ENCODE measurements at places on chromosomes 11 and 22.

DNA sequence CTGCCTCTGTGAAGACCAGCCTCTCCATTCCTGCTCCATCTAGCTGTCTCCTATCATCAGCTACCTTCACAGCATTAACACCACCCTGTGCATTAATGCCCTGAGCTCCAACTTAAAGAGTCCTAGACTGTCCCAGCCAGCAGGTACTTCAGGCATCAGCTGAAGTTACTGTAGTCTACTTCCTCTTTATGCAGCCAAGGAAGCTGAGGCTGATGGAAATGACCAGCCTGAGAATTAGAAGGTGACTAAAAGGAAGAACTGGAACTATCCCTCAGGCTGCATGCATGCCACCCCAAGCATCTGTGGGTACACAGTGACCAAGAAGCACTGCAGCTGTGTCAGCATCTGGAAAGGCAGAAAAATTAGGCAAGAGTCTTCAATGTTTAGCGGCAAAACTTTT lies 28.2 kb downstream of the MS4A10 start:
- no peak for DNase-seq

DNA sequence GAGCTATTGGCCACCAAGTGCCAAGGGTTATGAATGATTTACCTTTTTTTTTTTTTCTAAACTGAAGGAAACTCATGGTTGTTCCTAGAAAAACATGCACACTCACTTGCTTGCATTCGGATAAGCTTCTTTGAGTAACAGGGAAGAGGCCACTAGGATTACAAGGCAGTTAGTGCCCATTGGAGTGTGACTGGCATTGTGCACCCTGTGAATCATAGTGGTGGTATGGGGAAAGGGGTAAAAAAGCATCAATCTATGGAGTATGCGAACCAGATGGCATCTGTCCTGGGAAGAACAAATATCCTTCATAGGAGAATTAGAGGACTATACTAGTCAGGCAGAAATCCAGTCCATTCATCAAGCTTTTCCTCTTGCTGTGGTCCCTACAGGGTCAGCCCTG lies 24.2 kb downstream of the CD44 start:
- DNase-seq = no peak

DNA sequence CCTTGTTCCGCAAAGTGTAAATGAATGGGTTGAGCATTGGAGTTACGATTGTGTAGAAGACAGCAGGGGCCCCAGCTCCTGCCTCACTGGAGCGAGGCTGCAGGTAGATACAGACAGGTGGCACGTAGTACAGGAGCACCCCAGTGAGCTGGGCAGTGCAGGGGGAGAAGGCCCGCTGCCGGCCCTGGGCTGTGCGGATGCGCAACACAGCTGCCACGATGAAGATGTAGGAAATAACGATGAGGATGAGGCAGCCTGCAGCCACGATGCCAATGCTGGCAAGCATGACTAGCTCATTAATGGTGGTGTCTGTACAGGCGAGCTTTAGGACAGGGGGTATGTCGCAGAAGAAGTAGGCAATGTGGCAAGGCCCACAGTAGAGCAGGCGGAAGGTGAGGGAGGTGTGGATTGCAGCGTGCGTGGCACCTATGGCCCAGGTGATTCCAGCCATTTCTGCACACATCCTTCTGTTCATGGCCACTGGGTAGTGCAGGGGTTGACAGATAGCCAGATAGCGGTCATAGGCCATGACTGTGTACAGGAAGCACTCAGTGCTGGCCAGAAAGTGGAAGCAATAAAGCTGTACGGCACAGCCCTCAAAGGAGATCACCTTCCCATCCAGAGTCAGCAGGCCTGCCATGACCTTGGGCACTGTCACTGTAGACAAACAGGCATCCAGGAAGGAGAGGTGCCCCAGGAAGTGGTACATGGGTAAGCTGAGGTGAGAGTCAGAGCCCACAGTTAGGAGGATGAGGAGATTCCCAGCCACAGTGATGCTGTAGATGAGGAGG lies 616 bp downstream of the OR10S1 start:
- DNase-seq = no peak

DNA sequence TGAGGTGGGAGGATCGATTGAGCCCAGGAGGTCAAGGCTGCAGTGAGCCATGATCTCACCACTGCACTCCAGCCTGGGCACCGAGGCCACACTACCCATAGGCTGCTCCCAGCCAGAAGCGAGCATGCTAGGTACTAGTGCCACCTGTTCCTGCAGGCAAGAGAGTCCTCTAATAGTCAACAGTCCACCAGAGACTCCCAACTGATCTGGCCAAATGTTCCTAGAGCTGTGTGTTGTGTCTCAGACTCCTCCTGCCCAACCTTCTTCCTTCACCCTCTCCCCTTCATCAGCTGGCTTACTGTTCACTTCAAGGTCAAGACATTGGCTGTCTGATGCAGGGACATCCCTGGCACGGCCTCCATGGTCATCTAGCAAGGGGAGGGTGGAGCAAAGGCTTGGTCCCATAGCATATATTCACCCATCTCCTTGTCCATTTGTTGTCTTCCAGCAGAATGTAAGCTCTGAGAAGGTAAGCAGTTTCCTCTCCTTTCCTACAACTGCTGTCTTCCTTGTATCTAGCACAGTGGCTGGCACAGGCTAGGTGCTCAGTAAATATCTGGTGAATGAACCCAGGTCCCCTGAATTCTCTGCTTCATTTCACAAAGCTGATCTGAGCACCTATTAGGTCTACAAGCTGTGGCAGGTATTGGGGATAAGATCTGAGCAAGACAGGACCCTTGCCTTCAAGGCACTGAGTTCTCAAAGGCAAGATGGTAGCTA lies 126.2 kb upstream of the SERPIND1 start:
- DNase-seq = no peak

DNA sequence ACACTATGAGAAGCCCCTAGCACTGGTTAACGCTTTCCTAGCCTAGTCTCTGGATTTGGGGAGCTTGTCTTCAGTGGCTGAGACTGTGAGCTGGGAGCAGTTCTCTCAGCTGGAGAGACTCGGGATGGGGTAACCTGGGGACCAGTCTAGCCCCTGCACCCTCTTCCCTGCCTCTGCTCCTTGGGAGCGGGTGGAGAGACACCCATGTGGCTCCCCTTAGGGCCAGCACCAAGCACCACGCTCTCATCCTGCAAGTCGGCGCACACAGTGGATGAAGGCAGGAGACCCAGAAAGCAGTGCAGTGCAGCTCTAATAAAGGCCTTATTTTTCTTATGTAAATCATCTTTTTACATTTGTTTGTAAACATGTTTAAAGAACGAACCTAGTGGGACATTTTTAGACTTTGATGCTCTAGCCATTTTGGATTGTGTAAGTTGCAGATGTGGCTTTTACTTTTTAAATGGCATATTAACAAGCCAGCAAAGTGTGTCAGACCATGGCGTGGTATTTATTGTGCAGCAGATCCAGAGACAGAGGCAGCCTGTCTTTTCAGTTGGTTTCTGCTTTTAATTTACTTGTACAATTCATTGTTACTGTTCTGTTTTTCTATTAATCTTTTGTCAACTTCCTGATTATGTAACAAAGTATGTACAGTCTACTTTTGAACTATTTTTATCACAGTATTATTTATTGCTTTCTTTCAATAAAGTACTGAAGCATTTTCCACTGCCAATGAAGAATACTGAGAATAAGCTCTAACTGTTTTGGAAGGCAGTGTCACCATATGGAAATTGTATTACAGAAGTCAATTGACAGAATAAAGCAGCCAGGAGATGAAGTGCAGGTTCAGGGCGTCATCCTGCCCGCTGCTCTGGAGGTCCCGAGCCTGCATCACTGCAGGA lies 14.4 kb upstream of the CTTN start:
- no peak for DNase-seq

- DNase-seq = no peak
These were observed 27.9 kb downstream of the PIWIL4 start for GRCh38 chr11:94595076-94595475.

- no peak for DNase-seq
These were observed 50.6 kb upstream of the PPARA start for GRCh38 chr22:46099740-46100139.

DNA sequence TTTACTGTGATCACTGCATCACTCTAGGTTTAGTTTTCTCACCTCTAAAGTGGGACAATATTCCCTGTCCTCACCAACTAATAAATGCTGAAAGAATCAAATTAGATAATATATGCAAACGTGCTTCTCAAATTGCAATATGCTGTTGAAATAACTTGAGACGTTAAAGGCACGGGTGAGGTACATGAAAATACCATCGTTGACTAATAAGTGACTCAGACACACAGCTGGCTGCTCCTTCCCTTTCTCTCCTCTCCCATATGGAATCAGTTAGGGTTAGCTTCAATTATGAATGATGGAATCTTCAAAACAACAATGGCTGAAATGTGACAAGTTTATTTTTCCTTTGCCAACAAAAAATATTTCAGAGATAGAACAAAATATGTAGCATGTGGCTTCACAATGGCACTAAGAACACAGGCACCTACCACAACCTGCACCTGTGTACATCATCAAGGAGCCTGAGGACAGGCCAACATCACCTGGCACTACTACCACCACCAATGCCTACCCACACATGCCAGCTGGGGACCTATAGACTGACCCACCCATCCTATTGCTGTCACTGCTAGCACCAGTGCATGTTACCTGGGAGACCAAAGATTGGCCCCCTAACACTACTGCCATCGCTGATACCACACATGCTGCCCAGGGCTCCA lies 13.7 kb downstream of the GDPD4 start:
- DNase-seq = no peak

DNA sequence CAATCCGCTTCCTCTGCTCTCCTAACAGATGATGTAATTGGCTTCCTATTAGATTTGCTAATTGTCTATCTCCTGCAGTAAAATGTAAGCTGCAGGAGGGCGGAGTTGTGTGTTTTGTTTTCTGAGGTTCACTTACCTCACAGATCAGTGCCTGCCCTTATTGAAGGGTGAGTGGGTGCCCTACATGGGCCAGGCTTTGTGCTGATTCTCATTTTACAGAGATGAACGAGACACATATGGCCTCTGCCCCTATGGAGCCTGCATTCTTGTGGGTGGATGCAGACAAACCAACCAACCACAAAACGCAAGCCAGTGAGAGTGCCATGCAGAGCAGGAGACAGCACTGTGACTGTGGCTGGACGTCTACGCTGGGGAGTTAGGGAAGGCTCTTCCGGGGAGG lies 9.9 kb downstream of the TESMIN start:
- no peak for DNase-seq

DNA sequence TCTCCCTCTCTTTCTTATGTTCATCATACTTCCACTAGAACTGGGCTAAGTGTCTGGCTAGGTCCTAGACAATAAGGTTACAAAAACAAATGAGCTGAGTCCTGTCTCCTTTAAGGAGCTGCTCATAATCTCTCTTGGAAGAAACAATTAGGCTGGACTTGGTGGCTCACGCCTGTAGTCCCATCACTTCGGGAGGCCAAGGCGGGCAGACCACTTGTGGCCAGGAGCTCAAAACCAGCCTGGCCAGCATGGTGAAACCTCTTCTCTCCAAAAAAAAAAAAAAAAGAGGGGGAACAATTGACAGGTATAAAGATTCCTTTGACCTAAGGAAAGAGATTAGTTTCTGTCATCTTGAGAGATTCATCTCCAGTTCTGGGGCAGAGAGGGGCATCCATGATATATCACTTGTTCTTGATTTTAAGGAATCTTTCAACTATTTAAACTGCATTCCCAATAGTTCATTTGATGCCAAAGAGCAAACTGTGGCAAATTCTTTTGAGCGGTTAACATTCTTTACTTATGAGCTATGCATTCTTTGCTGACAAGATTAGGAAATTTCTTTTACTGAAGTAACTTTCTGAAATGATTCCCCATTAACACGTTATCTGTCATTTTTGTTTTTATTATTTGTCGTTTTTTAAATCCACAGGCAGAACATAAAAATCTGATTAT lies 125.5 kb downstream of the C11orf87 start:
- DNase-seq = no peak

GRCh38 chr11:69773626-69774353 lies 1.4 kb downstream of the FGF4 start:
- DNase-seq = no peak

DNA sequence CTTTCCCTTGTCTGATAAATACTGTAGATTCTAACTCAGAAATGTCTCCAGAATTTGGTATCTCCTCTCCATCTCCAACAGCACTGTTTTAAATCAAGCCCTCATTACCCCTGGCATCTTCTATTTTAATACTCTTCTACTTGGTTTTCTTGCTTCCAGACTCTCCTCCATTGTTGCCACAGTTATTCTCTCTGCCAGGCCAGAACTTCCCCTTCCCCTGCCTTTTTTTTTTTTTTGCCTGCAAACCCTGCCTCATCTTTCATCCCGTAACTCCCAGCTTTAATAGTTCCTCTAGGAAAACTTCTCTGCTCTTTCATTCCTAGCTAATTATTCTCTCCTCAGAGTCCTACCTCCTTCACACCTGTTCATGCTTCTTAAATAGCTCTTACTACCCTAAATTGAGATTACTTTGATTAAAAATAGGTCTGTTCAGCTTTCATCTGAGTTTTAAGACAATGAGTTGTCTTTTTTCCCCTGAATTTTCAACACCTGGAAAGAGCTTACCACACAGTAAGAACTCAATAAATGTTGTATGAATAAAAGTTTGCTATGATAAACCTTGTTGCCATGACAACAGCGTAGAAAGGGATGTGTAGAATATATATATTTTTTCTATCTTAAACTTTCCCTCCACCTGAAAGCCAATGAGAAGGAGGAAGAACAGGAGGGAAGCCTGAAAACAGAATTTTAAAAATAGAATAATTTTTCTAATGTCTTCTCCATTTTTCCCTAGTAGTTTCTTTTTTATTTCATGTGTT lies 3.6 kb downstream of the IL18 start:
- DNase-seq = no peak

DNA sequence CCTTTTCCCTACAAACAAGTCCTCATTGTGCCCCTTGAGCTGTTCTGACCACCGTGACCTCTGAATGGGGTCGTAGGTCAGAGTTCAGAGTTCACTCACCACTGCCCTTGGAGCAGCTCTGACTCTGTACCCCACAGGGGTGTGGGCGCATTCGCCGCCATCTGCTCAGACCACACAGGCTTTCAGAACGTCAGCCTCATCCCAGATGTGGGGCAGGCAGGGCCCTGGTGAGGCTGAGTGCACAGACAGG lies 14.8 kb upstream of the MUC5B start:
- DNase-seq = no peak

DNA sequence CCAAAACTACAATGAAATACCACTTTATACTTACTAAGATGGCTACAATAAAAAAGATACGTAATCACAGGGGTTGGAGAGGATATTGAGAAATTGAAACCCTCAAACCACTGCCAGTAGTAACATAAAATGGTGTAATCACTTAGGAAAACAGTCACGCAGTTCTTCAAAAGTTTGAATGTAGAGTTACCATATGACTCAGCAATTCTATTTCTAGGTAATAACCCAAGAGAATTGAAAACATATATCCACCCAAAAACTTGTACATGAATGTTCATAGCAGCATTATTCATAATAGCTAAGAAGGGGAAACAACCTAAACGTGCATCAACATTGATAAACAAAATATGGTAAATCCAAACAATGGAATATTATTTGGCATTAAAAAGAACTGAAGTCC lies 24.4 kb upstream of the PSMA1 start:
- DNase-seq = no peak

- no peak for DNase-seq
These were observed 273.3 kb downstream of the CTTN start for GRCh38 chr11:70671611-70672010.

- no peak for DNase-seq
These were observed 287.2 kb downstream of the TMEM135 start for GRCh38 chr11:87324817-87325489.

GRCh38 chr22:32652645-32653270 lies 148.7 kb upstream of the TIMP3 start:
- DNase-seq = no peak

- DNase-seq = no peak
These were observed 710.2 kb downstream of the BRD1 start for GRCh38 chr22:49117486-49117885.

- no peak for DNase-seq
These were observed 32.9 kb upstream of the SYT13 start for GRCh38 chr11:45319077-45319476.

Measured in stimulated activated CD8-positive, alpha-beta memory T cell treated with anti-CD3 and anti-CD28 coated beads, Interleukin-4, amount 100 ng/mL, for 24 hours (primary cell).